ENCODE measurements at places on chromosomes 2 and 18. TPM values are rescaled to one million over a fixed set of nuclear protein-coding genes. Genes with fewer than 3 reads are reported as not detected.

Gene SERPINB12
- total RNA-seq: not detected

Gene CHRND
- not detected for total RNA-seq

Gene UBXN4
- total RNA-seq: 53.1 TPM

- DNase-seq: no peak
These were observed 678.7 kb downstream of the PLCL1 start for GRCh38 chr2:198483051-198483450.

- no peak for DNase-seq
These were observed 341.0 kb downstream of the MEIS1 start for GRCh38 chr2:66775730-66776422.

DNA sequence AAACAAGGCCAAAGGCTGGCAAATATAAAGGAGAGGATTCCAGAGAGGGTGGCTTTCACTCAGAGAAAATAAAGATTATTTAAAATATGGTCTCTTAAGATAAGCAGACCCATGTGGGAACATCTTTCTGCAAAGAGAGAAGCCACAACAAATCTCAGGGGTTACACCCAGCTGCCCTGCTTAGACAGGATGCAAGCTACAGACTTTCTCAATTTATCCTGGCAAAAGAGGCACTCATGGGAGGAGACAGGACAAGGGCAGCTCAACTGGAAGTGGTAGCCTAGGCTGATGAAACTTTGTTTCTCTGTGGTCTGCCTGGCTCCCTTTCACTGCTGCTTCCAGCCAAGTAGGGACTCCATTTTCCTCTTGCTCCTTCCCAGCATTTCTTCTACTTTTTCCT, 25.9 kb upstream of the SULT1C4 start:
- no peak for DNase-seq

DNA sequence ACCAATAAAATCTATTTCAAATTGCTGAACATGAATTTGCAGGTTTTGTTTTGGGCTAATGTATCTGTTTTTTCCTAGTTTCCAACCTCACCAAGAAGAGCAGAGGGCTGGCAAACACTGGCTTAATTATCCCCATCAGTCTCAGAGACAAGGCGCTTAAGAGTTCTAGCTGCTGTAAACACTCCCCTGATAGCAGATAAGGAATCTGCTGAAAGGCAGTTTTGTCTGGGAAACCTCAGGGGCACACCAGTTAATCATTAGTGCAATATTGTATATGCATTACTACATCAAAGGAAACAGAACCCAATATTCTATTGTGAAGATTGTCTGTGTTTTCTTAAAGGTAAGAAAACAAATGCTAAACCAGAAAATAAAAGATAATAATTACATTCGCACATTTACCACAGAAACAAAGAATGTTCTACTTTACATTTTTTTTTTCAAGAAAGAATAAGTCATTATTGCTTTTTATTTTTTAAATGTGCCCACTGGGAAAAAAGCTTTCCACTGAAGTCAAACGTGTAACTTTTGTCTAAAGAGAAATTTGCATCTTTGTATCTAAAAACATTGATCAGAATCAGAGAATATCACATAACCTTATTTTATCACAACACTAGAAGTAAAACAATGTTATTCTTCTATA, 179.1 kb downstream of the ERBB4 start:
- no peak for DNase-seq

DNA sequence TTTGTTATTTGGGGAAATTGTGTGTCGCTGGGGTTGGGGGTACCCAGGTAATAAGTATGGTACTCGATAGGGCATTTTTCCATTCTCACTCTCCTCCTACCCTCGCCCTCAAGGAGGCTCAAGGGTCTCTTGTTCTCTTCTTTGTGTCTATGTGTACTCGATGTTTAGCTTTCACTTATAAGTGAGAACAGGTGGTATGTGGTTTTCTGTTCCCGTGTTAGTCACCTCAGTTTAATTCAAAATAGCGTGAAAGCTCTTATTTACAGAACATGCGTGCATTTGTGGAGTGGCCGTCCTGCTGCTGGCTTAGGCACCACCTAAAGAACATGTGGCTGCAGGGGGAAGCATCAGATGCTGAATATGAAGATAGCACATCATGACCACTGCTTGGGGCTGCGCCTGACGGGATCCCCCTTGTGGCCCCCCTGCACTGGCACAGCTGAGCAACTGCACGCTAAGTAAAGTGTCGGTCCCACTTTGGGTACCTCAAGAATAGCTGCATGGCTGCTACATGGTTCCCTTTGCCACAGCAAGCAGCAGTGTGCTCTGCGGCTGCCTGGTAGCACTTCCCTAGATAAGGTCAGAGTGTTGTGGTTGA, 569.0 kb downstream of the DCDC2C start:
- DNase-seq: no peak

- DNase-seq: peak; percentile 43
These were observed 401.4 kb downstream of the ALK start for GRCh38 chr2:29520001-29520400.

DNA sequence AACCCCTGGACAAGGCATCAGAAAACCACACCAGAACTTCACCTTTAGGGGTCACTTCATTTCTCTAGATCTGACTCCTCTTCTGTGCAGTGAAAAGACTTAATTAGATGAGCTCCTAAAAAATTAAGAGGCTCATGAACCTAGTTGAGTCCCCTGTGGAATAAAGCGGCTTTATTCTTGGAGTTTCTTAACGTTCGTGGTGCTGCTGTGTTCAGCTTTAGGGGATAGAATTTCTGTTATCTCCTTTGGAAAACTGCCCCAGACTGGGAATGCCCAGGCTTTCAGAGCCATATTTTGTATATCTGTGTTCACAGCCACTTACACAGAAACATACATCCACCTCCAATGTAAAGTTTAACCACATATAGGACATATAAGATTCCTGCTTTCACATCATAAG, 165.8 kb downstream of the ANTXR1 start:
- no peak for DNase-seq

- DNase-seq: no peak
These were observed 1407.4 kb downstream of the SUCLG1 start for GRCh38 chr2:83051538-83052170.

- no peak for DNase-seq
These were observed 141.1 kb downstream of the DOCK10 start for GRCh38 chr2:224901121-224901676.

DNA sequence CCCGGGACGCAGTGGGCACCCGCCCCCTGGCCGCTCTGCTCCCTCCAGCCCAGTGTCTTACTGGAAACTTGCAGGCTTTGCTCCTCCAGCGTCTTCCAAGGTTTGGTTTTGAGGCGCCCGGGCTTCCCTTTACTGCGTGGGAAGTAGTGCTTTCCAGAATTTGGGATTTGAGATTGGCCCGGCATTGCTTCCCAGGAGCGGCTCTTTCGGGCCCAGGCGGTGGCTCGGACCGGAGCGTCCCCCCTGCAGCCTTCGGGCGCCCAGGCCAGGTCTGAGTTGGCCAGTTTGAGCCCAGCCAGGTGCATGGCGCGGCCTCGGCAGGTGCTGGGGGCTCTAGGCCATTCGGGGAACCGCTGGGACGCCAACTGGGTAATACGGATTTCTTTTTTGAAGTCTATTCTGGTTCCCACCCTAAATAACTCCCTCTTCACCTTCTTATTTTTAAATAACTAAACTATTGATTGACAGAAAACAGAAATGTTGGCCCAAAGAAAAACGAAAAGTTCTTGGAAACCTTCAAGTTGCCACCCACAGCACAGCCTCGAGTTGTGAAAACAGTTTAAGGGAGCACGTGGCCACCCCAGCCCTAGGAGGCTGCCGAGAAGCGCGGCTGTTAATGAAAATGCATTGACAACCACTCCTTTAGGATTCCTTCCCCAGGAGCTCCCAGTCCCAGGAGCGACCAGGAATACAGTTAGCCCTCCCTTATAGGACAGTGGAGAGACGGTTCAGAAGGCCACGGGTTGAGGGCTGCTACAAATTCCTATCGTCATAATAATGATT, 766 bp downstream of the SNTG2 start:
- DNase-seq: no peak

DNA sequence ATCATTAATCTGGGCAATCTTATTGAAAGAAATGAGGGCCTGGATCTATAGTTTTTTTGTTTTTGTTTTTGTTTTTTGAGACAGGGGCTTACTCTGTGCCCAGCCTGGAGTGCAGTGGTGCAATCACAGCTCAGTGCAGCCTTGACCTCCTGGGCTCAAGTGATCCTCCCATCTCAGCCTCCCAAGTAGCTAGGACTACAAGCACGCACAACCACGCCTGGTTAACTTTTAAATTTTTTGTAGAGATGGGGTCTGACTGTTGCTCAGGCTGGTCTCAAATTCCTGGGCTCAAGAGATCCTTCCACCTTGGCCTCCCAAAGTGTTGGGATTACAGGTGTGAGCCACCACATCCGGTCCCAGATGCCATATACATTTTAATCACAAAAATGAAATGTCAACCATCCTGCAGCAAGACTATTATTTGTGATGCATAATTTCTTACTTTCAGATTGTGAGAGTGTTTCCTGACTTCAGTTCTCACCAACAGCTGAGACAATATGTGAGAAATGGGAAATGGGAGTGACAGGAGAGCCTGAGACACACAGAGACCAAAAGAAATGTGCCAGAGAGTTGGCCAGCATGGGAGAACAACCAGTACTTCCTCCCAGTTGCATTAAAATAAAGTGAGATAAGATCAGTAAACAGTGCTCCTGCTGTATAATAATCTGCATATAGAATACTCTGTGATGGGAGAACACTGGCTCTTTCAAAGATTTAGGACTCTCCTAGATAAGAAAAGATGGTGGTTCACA, 87.6 kb downstream of the METTL8 start:
- DNase-seq: no peak

DNA sequence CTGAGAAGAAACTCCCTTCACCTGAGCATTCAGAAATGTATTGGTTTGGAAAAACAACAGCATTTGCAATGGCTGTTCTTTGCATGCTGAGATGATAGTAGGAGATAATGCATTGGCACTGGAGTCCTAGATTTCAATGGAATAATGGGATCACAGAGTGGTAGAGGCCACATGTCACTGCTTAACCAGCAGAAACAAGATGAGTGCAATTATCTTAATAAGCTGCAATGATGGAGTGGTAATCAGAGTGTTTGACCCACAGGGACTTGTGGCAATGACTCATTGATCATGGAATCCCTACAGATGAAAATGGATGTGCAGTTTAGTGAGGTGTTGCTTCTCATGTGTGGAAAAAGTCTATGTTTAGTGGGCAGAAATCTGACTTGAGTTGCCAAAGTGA, 218.8 kb upstream of the ZEB2 start:
- no peak for DNase-seq

- peak; percentile 46 for DNase-seq
These were observed 207.4 kb downstream of the FHOD3 start for GRCh38 chr18:36504928-36505327.

- no peak for DNase-seq
These were observed 59.6 kb upstream of the CDH2 start for GRCh38 chr18:28236487-28236886.

GRCh38 chr2:171807831-171808393, 86.1 kb downstream of the SLC25A12 start:
- peak; percentile 66 for DNase-seq

GRCh38 chr18:35479911-35480586, 17.7 kb downstream of the INO80C start:
- peak; percentile 50 for DNase-seq

DNA sequence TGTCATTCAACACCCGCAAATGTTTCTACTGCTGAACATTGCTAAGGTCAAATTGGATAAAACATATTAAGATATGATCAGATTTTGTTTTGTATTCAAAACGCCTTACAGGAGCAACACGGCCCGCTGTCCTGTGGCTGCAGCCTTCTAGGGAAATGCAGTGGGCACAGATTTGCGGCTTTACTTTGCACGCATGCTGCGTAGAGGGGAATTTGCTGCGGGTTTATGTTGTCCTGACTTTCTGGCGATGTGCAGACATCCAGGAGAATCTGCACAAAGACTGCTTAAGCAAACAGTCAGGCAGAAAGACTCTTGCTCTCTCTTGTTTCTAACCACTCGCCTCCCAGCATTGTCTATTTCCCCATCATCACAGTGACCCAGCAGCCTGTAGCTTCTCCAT, 88.3 kb downstream of the LRRC30 start:
- no peak for DNase-seq

GRCh38 chr2:59961746-59962145, 591.7 kb downstream of the BCL11A start:
- no peak for DNase-seq

DNA sequence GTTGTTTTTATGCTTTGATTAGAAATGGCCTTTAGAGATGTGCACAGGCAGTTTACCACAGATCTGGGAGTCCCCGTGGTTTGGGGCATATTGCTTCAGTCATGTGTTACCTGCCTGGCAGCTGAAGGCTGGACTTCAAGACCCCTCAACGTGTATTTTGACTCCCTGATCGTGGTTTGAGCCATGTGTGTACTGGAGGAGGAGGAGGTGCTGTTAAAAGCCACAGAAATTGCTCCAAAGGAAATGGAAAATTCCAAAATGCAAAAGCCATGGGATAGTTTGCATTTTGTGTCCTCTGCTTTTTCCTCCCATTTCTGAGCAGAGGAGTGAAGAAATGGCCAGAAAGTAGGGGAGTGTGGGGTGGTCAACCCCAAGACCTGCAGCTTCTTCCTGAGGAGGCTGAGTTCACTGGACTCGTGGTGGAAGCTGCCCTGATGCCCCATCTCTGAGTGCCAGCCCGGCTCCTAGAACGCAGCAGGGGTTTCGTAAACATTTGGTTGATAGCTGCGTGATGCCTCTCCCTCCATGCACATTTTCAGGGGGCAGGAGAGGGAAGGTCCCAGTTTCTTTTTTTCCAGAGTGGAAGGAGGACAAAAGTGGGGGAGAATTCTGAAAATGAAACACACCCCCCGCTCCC, 45.7 kb downstream of the ITGB1BP1 start:
- no peak for DNase-seq

DNA sequence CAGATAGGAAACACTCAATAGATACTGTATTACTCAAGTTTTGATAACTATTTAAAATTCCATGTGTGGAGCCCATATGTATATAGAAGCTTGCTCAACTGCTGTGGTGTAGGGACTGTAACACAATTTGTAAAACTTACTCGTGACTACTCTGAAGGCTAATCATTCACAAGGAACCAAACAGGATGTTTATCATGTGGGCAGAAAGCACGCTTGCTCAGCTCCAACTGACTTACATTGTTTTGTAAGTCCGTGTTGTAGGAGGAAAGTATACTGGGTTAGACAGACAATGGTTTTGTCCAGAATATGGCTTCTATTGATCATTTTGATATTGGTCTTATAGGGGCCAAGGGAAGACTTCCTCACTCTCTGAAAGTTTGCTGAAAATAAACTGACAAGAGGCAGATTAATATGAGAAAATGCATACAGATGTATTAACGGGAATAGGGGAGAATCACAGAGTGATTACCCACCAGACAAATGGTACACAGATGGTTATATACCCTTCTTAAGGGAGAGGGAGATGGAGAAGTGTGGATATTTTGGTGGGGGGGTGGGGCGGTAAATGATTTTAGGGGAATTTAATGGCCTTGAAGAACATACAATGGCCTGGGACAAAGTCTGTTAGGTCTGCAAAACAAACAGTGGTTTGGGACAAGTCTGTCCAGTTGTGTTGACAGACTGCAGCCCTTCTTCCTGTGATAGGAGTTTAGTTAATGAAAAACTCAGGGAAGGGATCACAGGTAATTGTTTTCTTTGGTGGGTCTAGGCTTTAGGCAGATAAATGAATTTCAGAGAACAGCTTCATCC, 259.3 kb upstream of the SP5 start:
- no peak for DNase-seq

- no peak for DNase-seq
These were observed 6.6 kb downstream of the FECH start for GRCh38 chr18:57579934-57580333.

GRCh38 chr2:68425503-68425902, 41.6 kb downstream of the FBXO48 start:
- no peak for DNase-seq
